Hindlimb muscle (tissue), 1 donor: ENCODE measurements at places on chromosomes 13 and 19.

DNA sequence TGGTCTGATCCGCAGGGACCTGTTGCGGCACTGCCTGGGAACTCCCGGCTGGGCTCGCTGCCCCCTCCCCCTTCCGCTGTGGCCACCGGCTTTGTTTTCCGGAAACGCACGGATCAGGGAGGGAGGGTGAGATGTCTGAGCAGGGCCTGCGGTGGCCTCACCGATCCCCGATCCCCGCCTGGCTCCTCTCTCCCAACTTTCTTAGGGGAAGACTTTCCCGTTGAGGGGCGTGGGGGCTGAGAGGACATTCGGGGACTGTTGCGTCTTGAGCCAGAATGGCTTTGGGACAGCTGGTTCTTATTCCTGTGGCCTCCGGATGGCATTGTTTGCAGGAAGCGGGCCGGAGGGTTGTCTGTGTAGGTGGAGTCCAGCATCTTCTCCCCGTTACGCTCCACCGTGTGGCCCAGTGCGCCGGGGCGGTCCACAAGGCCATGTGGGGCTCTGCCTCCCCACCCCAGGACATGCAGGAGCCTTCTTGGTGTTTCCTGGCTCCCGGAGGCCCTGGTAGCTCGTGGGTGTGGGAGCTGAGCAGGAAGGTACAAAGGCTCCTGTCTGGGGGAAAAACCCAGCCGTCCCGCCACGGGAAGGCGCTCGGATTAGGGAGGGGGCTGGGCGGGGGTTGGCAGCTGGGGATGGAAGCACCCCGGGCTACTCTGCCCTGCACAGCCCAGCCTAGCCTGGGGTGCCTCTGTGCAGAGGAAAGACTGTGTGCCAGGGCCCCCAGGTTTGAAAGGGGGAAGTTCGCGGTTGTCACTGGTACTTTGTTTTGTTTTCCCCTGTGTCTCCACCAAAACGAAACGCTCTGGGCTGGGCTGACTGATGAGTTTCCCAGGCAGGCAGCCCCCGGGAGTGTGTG, 1.3 kb downstream of the CSNK1G2 start:
- DNase-seq = peak; percentile 59

GRCh38 chr13:100212904-100213553, 124.1 kb downstream of the PCCA start:
- DNase-seq = no peak

- DNase-seq = peak; percentile 80
These were observed 1.8 kb downstream of the TNPO2 start for GRCh38 chr19:12721656-12722565.

DNA sequence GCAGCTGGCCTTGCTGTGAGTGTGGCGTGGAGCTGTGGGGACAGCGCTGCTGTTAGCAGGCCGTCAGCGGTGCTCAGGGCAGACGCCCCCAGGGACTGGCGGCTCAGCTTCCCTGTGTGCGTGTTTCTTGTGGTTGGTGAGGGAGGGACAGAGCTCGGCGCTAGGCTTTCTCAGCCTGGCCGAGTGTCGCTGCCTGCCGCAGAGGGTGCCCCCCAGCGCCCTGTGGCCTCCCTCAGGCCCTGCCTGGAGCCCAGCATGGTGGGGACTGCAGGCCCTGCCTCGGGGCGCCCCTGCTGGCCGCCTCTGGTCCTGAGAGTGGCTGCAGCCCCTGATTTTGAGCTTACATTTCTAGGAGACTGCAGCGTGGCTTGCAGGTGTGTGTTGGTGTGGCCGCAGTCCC, 35.5 kb downstream of the DOT1L start:
- no peak for DNase-seq

- DNase-seq = peak; percentile 16
These were observed 281.0 kb upstream of the PCDH20 start for GRCh38 chr13:61696676-61697075.

GRCh38 chr13:50685491-50685890, 158.0 kb downstream of the DLEU7 start:
- DNase-seq = peak; percentile 80
